ENCODE measurements at places on chromosomes 1 and 21.

DNA sequence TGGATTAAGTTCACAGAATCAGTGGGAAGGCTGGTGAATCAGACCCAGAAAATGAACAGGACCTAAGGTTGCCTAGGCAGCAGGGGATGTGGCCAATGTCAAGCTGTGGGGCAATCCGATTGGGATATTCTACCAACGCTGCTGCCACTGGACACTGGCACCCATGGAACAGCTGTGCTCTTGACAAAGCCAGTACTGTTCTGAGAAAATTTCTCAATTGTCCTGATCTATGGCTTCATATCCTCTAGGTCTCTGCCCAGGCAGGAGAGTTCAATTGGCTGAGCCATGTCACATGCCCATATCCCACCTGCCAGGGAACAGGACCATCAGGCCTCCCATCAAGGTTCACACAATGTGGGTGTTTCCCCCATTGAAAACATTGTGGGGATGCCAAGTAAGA lies 6.2 kb downstream of the TACSTD2 start:
- no peak for DNase-seq

DNA sequence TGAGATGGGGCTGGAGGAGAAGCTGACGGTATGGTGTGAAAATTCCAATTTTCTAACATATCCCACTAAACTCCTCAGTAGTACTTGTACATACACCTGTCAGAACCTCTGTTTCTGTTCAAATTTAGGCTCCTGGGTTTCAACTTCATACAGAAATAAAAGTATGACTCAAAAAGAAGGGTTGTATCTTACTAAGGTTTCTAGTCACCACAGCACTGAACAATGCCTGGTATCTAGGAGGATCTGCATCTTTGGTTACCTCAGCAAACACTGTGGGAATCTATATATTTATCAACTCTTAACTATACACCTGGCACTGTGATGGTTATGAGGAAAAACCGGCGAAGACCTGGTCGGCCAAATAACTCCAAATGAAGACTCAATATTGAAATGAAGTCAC lies 13.8 kb downstream of the RBM34 start:
- no peak for DNase-seq

DNA sequence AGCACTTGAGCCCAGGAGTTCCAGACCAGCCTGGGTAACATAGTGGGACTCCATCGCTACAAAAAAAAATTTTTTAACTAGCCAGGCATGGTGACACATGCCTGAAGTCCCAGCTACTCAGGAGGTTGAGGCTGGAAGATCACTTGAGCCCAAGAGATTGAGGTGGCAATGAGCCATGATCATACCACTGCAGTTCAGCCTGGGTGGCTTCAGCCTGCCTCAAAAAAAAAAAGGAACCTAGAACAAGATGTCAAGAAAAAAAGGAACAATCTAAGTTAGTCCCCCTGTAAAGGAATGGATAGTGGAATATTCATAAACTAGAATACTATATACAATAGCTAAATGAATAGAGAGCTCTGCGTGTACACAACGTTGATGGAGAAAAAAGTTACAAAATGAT lies 14.4 kb downstream of the NSL1 start:
- no peak for DNase-seq

DNA sequence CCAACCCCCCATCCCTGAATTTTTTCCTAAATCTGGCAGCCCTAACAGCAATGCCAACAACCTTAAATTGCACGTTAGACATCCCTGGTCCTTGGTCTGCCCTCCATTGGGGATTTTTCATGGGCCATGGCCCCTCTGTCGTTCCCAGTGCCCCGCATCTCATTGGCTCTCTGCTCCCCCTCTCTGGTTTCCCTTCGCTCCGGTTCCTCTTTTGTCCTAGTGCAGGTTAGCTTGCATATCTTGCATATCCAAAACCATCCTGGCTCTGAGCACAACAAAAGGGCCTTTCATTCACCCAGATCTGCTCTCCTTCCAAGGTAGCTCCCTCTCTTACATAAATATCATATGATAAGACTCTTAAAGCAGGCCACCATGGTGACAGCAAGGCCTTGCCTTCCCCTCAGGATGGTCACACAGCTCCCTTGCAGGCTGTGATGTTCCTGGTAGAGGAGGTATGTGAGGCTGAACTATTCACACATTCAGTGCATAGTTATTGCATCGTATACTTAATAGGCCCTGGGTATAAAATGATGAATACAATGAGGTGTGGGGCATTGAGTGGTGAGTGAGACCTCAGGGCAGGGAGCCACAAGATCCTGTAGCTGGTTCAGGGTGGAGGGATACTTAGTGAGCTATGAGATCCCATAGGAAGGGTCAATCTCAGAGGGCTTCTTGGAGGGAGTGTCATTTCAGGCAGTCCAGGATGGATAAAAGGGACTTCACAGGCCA lies 45.2 kb downstream of the TENT5C start:
- DNase-seq, result no peak

DNA sequence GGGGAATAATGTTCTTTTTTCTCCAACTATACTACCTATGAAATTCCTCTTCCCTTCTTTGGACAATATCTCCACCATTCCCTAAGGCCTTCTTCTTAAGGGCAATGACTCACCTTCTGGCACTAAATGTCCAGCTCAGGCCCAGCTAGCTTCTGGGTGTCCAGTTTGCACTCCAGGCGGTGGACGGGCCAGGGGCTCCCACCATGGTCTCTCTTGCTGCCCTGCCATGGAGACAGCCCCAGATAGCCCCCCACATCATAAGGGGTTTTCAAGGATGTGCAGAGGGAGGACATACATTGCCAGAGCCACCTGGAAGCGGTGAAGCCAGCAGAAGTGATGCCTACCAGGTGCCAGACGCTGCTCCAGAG lies 43.8 kb downstream of the C1orf198 start:
- DNase-seq, result no peak

DNA sequence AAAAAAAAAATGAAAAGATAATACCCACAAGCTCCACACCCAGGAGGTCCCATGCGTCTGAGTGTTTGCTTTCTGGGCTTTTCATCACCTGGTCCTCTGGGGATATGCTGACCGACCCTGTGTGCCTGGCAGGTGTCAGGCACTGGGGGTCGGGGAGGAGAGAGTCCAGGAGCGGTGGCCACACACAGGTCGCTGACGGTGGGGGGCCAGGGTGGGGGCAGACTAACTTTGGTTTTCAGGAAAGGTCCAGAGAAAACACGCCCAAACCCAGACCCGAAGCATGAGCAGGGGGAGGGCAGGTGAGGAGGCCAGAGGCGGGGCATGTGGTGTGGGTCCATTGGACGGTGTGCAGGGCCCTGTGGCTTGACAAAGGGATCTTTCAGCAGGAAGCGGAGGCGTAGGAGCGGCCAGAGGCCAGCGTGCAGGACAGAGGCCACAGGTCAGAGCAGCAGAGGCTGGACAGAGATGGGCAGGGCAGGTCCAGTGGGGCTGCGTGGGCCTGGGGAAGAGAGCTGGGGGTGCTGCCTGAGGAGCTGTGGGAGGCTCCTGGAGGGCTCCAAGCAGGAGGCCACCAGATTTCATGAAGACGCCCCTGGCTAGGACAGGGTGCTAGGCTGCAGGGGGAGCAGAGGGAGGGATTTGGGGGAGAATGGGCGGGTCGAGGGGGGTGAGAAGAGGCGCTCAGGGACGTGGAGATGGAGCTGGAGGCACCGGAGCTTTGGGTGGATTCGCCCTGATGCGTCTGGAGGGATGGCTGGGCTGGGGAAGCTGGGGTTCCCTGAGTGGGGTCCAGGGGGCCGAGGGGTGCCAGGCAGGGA lies 15.8 kb downstream of the RNF223 start:
- DNase-seq, result no peak

DNA sequence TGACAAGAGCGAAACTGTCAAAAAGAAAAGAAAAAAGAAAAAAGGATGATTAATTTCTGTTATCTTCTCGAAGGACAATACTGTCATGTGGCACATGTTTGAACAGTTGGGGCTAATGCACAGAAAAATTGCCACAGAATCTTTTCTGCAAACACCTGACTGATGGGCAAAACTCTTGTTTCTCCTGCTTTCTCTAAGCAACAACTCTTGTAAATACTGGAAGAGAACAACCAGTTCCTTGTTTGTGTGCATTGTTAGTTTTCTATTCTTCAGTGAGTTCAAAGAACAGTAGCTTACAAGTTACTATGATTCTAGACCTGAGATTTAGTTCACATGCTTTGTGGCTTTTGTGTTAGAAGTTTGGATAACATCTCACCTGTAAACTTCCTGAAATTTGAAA lies 60.7 kb downstream of the CDC14A start:
- DNase-seq, result no peak

- DNase-seq, result no peak
These were observed 70.6 kb upstream of the DYNLT5 start for GRCh38 chr1:66681686-66682085.

- DNase-seq, result no peak
These were observed 32.9 kb downstream of the PBX1 start for GRCh38 chr1:164591858-164592257.

- no peak for DNase-seq
These were observed 104.1 kb upstream of the HNRNPU start for GRCh38 chr1:244968471-244968871.

DNA sequence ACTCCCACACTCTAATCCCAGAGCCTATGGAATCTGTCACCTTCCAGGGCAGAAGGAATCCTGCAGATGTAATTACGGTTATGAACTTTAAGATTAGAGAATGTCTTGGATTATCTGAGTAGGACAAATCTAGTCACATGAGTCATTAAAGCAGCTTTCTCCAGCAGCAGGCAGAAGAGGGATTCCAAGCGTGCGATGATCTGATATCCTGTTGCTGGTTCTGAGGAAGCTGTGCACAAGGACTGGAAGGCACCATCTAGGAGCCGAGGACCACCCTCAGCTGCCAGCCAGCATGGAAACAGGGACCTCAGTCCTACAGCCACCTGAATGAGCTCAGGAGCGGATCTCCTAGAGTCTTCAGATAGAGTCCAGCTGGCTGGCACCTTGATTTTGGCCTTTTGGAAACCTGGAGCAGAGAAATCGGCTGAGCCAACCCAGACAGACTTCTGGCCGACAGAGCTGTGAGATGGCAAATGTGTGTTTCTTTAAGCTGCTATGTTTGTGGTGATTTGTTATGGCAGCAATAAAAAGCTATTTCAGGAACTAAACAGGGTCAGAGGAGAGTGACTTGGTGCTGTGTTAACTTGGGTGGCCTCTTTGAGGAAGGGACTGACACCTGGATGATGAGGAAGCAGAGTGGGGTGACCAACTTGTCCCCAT lies 34.5 kb downstream of the LRRN2 start:
- DNase-seq, result no peak

- no peak for DNase-seq
These were observed 19.6 kb upstream of the PLEKHG5 start for GRCh38 chr1:6511056-6511455.

DNA sequence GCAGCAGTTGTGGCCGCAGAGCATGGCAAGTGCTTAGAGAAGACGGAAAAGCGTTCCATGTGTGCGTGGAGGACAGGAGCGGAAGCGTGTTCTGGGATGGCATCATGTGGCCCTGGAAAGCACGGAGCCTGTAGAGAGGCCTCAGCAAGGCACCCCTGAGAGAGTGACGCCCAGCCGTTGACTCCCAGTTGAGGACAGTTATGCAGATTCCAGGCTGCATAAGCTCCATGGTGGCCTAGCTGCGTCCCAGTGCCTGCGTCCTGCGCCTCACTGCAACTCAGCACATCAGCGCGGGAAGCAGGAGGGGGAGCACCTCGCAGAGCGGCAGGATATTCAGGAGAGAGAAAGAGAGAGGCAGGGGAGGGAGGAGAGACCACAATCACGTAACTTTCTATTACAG lies 49.0 kb upstream of the TTC34 start:
- no peak for DNase-seq

DNA sequence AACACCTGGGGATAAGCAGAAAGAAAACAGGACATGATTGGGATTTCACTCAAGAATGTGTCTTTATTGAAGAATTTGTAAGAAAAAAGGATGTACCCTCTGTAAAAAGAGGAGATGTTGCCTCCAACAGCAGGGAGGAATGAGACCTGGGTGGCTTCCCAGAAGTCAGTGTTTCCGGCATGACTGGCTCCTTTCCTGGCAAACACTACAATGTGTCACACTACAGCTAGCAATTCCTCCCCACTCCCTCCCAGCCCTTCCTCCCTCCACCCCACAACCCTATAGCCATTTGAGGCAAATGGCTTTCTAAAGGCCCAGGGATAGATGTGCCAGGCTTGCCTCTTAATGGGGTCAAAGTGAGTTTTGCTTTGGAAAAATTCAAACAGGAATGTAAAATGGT lies 11.5 kb upstream of the COL8A2 start:
- DNase-seq, result no peak

- DNase-seq, result no peak
These were observed 121.9 kb downstream of the CAMTA1 start for GRCh38 chr1:6907201-6907600.

- DNase-seq, result no peak
These were observed 180.0 kb downstream of the CDC7 start for GRCh38 chr1:91680556-91681155.

GRCh38 chr1:111454859-111455641 lies 5.8 kb downstream of the ATP5PB start:
- no peak for DNase-seq

- DNase-seq, result no peak
These were observed 2.3 kb downstream of the ANP32E start for GRCh38 chr1:150233359-150234308.

DNA sequence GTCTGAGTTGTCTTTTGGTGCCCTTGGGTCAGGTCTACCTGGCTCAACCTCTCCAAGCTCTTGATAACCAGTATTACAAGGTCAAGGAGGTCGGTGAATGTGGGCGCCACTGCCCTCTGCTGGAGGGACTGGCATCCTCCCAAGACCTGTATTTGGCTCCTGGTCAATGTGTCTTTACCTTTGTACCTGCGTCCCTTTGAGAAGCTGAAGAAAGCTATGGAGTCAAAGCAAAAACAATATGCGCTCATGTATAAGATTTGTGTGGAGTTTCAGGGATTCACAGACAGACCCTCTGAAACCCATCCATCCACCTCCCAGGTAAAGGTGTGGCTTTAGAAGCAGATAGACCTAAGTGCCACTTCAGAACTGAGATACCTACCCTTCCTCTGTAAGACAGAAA lies 61.8 kb upstream of the NBL1 start:
- DNase-seq, result peak; percentile 45

DNA sequence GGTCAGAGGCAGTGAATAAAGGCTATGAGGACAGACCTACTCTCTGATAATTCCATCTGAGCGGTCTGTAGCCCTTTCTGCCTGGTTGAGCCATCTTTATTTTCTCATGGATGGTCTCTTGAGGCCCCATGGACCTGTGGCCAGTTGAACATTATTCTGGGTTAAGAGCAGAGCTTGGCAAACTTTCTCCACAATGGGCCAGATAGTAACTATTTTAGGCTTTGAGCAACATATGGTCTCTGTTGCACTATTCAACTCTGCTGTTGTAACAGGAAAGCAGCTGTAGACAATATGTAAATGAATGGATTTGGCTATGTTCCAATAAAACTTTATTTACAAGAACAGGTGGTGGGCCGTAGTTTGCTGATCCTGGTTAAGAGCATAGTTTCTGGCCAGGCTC lies 62.7 kb downstream of the KAZN start:
- no peak for DNase-seq

- no peak for DNase-seq
These were observed 618.2 kb downstream of the BRINP3 start for GRCh38 chr1:189859385-189859977.

GRCh38 chr1:178630417-178630816 lies 94.6 kb upstream of the RALGPS2 start:
- DNase-seq, result no peak

Data from stimulated activated CD8-positive, alpha-beta memory T cell treated with anti-CD3 and anti-CD28 coated beads, Interleukin-7, amount 100 ng/mL, for 48 hours (primary cell).